ENCODE measurements at places on chromosomes 11 and 22.

GRCh38 chr11:30465192-30465591, 121.0 kb downstream of the MPPED2 start:
- DNase-seq = no peak

GRCh38 chr11:44950625-44951476, at the start of gene TP53I11:
Gene TP53I11, minus strand, starts transcription at chr11:44950883. Its CDS starts 12,548 bp downstream, at chr11:44938335.
- no peak for DNase-seq

GRCh38 chr11:26204101-26204500, 127.8 kb upstream of the ANO3 start:
- DNase-seq = no peak

GRCh38 chr22:17734187-17734586, 40.1 kb downstream of the BID start:
- no peak for DNase-seq

DNA sequence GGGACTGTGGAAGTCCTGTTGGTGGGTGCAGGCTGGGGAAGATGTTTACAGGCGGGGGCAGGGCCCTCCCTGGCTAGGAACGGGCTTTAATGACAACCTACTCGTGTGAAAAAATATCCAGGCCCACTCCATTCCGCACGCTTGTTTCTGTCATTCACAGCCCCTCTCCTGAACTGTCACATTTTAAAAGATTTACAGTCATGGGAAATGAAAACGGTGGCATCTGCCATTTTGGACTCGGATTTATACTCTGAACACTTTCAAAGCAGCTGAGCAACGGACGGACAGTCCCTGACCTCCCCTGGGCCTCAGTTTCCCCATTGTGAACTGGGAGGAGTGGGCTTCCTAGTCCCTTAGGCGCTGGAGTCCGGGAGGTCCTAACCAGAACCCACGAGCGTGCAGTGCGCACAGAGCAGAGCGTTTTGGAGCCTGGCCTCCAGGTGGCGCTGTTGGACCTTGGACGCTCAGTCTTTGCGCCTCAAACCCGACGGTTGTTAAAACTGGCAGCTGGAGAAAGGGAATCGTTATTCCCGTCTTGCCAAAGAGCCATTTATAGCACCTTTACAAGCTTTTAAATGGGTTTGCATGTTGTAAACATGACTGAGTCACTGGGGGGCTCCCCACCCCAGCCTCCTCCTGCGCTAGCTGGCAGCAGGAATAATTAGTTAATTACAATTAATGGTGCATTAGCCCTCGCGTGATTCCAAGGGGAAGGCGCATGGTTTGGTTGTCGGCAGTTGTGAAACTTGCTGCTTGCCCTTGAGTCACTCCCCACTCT, 75.3 kb downstream of the FBLN1 start:
- peak; percentile 47 for DNase-seq

GRCh38 chr22:28310299-28310698, 369.3 kb downstream of the TTC28 start:
- DNase-seq = no peak

GRCh38 chr11:83711106-83711527, 424.9 kb upstream of the CCDC90B start:
- DNase-seq = no peak

DNA sequence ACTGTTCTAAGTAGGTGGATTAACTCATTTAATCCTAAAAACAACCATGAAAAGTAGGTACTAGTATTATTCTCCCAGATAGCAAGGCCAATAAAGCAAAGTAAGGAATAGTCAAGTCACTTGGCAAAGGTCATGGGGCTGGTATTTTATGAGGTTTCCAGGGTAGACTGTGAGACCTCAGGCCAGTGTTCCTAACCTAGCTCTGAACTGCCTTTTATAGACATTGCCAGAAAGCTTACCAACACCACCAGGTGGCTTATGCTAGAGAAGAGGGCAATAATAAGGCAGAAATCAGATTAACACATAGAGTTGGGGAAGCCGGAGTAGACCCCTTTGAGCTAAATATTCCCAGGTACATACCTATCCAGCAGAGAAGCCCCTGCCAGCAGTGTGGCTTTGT, 490.9 kb upstream of the TENM4 start:
- DNase-seq = no peak

DNA sequence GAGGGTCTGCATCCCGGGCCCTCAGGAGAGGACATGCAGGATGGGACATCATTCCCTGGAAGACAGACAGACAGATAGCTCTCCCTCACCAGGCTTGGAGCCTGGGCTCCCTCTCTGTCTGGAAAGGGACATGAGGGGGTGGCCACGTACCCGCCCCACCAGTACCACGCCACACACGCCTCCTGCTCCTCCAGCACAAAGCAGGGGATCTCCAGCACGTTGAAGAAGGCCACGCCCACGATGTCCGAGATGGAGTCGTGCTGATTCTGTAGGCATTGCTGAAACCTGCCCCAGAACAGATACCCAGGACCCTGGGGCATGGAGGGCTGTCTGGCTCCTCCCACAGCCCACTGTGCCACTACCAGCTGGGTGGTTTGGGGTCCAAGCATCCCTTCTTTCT, 2.2 kb downstream of the PLA2G3 start:
- DNase-seq = no peak

- no peak for DNase-seq
Observed at GRCh38 chr11:66459138-66459778, 7.4 kb upstream of the PELI3 start.

GRCh38 chr11:34267417-34267816, 90.4 kb downstream of the ABTB2 start:
- DNase-seq = no peak

GRCh38 chr11:44572884-44573283, 7.4 kb downstream of the CD82 start:
- DNase-seq = no peak

- DNase-seq = no peak
Observed at GRCh38 chr22:24282401-24282800, 11.8 kb downstream of the SPECC1L start.

DNA sequence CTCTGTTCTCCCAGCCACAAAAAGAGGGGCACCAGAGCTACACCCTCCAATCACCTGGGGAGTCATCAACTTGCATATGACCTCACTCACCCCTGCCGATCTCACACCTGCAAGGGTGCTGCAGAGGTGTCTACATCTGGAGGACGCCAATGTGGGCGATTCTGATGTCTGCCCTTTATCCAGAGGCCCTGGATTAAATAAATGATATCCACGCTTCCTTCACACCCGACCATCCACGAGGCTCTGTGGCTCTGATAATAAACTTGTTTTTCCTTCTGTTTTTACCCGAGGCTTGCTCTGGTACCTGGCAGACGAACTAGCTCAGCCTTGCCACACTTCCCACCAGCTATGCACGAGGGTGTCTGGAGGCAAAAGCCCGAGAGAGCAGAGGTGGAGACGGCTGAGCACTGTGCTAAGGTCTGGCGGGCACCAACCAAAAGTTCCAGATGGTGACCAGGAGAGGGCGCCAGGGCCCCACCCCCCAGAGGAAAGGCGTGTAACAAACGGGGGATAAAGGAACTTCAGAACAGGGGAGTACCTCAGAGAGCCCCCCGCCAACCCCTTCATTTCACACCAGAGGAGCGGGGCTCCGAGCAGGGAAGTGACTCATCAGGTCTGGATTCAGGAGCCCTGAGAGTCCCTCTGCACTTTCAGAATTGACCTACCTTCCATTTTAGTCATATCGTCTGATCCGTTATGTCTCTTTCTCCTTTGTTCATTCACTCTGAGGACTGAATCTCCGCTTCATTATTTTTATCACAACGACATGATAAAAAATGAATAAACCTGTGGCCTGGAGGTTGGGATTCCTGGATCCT, 13.5 kb downstream of the SCN3B start:
- peak; percentile 54 for DNase-seq

DNA sequence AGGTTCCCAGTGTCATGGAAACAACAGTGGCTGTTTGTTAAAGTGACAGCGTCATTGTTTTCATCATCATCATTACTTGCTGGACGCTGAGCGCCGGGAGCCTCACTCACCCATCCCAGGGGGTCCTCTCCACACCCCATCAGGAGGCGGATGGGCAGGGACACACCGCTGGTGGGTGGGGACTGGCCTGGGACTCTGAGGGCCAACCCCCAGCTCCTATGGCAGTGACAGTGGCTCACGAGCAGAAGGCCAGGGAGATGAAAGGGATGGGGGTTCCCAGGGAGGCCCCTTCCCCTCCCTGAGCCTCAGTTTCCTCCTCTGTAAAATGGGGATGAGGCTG, 76.6 kb upstream of the PRR5 start:
- no peak for DNase-seq

DNA sequence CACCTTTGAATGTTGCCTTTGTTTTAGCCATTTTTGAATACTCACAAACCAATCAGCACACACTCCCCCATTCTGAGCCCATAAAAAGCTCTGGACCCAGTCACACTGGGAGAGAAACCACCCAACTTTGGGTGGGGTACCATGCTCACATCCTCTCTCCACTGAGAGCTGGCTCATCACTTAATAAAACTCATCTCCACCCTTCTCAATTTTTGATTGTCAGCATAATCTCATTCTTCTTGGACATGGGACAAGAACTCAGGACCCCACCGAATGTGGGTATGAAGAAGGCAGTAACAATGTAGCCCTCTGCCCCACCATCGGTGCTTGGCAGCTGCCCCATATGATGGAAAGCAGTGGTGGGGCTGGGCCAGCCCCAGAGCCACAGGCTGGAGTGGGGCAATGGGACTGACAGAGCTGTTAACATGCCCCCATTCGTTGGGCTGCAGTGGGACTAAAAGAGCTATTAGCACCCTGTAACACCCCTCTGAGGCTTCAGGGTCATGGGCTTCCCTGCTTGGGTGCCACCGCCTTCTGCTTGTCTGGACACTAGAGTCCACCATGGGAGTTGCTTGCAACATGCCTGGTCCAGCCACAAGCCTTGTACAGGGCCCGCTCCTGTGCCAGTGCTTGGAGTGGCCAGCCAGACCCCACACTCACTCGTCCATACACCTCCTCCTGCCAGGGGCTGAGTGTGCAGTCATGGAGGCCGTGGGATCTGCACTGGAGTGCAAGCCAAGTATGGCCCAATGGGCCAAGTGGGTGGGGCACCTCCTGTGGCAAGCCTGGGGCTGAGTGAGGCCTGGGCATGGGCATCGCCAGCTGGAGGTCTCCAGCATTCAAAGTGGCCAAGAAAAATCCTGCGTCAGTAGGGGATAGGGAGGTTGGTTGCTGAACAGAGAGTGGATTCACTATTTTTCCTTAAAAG, 471.1 kb downstream of the TBC1D22A start:
- no peak for DNase-seq

DNA sequence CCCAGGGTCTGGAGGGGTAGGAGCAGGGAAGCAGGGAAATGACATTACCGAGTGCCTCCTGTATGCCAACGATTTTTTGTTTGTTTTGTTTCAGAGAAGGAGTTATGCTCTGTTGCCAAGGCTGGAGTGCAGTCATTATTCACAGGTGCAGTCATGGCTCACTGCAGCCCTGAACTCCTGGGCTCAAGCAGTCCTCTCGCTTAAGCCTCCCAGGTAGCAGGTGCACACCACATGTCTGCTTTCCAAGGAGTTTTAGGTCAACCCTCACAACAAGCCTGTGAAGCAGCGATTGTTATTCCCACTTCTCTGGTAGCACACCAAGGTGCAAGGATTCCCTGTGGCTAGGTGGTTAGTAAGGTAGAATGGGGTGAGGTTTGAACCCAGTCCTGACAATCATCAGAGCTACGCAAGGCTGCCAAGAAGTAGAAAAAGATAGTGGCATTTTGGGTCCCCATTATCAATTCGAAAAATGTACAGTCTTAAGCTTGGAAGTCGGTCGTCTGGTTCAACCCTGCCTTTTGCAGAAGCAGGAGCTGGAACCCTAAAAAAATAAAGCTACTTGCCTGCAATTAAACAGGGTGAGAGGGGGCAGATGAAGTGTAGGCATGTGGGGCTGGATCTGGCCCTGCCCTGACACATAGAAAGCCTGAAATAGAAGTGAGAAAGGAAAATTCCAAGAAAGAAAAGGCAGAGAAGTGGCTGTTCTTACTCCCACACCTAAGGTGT, 9.1 kb downstream of the UCP3 start:
- DNase-seq = no peak
